Stimulated activated CD4-positive, alpha-beta T cell treated with anti-CD3 and anti-CD28 coated beads, Interleukin-15, amount 100 ng/mL, for 1 hour (primary cell): ENCODE measurements at places on chromosomes 3 and 15.

- DNase-seq: no peak
These were observed 307.8 kb upstream of the ARRDC4 start for GRCh38 chr15:97652700-97653167.

DNA sequence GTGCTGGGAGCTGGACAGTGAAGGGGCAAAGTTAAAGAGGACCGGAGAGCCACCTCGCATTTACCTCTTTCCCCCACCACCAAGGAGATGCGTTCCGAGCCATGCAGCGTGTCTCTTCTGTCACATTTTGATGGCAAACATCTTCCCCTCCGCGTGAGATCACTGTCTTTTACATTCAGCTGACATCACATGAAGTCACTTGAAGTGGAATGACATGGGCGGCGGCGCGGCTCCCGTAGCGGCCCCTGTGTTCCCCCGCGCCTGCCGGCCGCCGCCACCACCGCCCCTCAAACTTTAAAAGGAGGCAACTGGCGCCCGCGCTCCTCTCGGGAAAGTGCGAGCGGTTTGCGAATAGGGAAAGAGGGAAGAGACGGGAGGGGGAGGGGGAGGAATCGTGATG lies at the start of gene FEZF2:
TSS of gene FEZF2 (minus strand) at position 336 of the 400 bp plus-strand sequence. CDS start 682 bp downstream, outside the sequence.
- no peak for DNase-seq

DNA sequence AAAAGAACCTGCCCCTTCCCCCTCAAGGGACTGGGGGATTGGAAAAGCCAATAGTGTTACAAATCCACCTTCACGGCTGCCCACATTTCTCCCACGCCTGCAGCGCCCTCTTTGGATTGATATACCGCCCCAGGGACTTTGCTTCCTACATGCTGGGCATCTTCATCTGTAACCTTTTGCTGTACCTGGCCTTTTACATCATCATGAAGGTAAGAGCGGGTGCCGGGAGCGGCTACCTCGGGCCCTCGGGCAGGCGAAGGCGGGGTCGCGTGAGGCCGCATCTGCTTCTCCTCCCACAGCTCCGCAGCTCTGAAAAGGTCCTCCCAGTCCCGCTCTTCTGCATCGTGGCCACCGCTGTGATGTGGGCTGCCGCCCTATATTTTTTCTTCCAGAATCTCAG lies 73.1 kb downstream of the USF3 start:
- DNase-seq: no peak

GRCh38 chr15:44246521-44247268 lies 41.8 kb upstream of the GOLM2 start:
- DNase-seq: no peak

DNA sequence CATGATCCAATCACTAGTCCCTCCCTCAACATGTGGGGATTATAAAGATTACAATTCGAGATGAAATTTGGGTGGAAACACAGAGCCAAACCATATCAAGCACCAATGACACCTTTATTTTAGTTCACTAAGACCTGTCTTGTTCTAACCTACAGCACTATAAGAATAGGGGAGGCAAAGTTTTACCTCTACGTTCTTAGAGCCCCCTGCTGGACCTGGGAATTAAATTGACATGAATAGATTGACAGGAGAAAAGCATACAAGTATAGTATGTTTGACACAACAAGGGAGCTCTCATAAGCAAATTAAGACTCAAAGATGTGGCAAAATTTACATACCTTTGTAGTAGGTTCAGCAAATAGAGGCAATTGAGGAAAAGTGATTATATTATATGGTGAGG lies 974.4 kb upstream of the ALCAM start:
- DNase-seq: no peak

DNA sequence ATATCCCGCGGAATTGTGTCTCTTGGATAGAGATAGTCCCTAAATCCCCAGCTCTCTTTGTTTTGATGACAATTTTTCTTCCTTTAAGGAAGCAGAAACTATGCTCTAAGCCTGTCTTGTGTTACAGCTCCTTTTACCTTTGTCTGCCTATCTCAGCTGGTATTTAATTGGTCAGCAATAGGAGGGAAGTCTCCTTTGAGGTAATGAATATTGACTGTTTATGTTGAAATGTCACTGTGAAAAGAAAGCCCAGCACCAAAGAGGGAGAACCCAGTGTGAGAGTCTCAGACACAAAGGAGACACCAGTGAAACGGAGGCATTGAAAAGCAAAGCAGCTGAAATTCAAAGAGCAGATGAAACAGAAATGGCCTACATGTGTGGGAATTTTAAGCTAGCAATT lies 372.6 kb downstream of the NR2F2 start:
- DNase-seq: no peak

- DNase-seq: peak; percentile 10
These were observed 427 bp downstream of the MBD4 start for GRCh38 chr3:129439226-129439816.

GRCh38 chr15:57406062-57406772 lies 29.9 kb downstream of the CGNL1 start:
- DNase-seq: no peak

DNA sequence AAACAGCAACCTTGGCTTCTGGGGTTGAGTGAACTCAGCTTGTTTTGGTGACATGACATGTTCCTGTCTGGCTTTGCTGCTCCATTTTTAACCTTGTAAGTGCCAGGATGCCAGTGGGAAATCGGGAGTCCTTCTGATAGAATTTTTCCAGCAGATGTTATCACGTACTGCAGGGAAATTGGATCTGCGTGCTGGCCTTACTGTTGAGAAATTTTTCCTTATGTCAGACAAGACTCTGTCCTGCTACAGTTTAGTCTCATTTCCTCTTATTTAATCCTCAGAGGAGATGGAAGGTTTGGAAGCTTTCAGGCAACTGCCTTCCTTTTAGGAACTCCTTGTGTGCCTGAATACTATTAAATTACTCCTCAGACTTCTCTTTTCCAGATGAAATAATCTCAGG lies 80.6 kb downstream of the PGPEP1L start:
- no peak for DNase-seq

- no peak for DNase-seq
These were observed 235.3 kb upstream of the ST8SIA2 start for GRCh38 chr15:92158426-92158825.

DNA sequence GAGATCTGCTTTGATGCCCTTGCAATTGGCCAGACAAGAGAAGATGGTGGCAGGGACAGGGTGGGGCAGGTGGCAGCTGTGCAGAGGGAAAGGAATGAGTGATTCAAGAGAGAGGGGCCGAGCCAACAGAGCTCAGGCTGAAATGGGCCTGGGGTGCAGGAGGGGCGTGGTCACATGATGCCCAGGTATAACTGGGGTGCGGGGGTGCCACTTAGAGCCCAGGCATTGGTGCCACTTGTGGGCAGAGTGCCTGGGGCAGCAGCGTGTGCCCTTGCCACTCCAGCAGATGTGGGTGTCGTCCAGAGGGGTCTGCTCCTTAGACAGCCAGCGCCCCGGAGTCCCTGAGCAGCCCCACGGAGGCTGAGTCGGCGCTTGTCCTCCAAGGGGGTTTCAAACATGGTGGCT lies 88.7 kb downstream of the PLXNA1 start:
- DNase-seq: no peak

DNA sequence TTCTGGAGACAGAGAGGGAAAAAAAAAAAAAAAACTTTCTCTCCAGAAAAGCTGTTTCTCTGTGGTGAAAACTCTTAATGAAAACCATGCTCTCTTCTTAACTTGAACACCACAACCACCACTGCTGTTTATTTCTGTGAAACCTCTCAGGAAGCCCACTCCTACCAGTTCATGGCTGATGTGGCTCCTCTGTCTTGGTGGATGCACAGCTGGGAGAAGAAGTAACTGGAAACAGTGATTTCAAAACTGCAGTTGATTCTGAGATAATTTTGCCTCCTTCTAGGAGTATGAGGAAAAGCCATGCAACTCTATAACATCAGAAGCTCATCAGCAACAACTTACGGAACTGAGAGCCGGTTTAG lies 40.2 kb upstream of the PYGO1 start:
- no peak for DNase-seq

GRCh38 chr15:67506775-67507747 lies 13.9 kb upstream of the C15orf61 start:
- no peak for DNase-seq

- DNase-seq: no peak
These were observed 35.2 kb upstream of the CDAN1 start for GRCh38 chr15:42772144-42772543.

DNA sequence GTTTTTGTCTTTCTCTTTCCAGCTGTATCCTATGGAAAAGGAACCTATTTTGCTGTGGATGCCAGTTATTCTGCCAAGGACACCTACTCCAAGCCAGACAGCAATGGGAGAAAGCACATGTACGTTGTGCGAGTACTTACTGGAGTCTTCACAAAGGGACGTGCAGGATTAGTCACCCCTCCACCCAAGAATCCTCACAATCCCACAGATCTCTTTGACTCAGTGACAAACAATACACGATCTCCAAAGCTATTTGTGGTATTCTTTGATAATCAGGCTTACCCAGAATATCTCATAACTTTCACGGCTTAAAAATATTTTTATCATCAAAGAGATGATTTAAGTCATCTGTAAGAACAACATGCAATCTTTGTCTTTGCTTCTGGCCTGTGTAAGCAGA lies 44.9 kb upstream of the PARP14 start:
- no peak for DNase-seq
